ENCODE measurements at places on chromosomes 16 and 17.

GRCh38 chr16:2214719-2214968, at the start of gene PGP:
PGP (minus strand) TSS chr16:2214840; CDS start chr16:2214777, 63 bp downstream.
- DNase-seq: no peak

GRCh38 chr16:50173316-50173715, 20.2 kb downstream of the TENT4B start:
- DNase-seq: no peak

- DNase-seq: no peak
Measured at GRCh38 chr16:87860553-87861299, 8.6 kb downstream of the SLC7A5 start.

DNA sequence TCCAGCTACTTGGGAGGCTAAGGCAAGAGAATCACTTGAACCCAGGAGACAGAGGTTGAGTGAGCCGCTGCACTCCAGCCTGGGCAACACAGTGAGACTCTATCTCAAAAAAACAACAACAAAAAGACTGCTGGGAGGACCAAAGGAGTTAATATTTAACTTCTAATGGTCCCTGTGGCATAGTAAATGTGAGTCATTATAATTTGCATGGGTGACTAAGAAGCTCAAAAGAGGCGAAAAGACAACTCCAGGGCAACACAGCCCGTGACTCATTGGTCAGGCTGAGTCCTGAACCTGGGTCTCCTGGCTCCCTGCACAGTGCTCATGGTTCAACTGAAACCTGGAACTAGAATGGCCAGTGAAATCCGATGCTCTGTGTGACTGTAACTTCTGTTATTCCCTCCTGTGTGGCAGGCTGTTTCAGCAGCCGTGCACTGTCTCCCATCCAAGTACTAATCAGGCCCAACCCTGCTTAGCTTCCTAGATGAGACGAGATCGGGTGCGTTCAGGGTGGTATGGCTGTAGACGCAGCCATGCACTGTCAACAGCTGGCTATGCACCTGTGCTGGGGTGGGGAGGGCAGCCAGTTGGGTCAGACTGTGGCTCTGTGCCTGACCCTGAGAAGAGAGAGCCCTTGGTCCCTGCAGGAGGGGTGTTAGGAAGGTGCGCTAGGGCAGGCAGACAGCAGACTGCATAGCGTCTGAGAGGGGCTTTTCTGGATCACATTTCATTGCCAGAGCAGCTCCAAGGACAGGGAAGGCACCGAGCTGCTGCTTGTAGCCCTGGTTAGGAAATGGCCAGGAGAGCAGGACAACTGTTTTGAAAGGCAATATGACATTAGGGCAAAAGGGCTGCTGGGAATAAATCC, 14.5 kb upstream of the GPRC5C start:
- no peak for DNase-seq

DNA sequence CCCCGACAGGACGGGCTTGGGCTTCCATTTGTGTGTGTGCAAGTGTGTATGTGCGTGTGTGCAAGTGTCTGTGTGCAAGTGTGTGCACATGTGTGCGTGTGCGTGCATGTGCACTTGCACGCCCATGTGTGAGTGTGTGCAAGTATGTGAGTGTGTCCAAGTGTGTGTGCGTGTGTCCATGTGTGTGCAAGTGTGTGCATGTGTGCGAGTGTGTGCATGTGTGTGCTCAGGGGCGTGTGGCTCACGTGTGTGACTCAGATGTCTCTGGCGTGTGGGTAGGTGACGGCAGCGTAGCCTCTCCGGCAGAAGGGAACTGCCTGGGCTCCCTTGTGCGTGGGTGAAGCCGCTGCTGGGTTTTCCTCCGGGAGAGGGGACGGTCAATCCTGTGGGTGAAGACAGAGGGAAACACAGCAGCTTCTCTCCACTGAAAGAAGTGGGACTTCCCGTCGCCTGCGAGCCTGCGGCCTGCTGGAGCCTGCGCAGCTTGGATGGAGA, 23.1 kb upstream of the ITGAX start:
- DNase-seq: no peak

- no peak for DNase-seq
Measured at GRCh38 chr16:31130336-31130891, 5.1 kb downstream of the PRSS8 start.

- DNase-seq: no peak
Measured at GRCh38 chr17:82237083-82237745, 8.4 kb downstream of the SLC16A3 start.
